ENCODE measurements at places on chromosomes 2 and 18.

DNA sequence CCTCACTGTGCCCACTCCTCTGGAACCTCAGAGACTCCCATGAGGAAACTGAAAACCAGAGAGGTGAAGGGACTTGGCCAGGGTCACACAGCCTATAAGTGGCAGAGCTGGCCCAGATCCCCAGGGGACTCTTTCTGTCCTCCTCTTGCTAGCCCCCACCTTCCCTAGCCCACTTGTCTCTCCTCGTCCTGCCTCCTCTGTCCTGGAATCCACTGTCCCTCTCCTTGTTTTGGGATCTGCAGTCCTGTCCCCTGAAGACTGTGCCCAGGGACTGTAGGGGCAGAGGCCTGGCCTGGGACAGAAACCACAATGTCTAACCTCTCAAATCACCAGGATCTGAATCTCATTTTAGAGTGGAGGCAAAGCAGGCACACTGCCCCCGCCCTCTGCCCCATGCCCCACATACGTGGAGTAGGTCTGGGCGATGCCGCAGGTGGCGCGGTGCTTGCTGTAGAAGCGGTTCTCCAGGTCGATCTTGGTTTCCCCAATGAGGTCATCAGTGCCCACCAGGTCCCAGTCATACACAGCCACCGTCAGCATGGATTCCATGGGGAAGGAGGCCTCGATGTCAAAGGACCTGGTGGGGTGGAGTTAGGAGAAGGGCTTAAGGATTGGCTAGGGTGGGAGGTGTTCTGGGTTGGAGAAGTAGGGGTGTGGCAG, 12.5 kb downstream of the OTOF start:
- DNase-seq: no peak

DNA sequence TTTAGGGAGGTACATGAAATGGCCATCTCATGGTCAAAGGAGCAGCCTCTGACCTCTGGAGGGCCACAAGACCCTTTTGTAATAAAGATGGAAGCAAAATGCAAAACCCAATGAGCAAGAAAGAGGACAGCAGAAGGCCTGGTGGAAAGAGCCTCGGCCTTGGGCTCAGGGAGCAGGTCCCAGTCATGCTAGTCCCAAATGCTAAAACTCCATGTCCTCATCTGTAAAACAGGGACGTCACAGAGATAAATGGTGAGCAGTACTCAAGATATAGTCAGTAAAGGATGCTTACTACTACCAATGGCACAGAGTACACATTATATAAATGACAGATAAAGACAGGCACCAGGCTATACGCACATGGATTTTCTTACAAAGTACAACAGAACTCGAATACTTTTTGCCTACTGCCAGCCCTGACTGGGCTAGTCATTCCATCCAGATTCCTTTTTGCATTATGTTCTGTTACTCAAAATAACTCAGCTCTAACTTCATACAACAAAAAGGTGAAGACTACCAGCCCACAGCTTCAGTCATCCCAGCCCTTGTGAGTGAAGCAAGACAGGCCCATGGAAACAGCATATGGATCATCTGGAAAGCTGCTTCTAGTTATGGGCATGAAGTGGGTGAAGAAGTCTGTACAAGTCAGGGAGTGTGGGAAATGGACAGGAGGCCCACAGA, 64.9 kb upstream of the TFCP2L1 start:
- no peak for DNase-seq

GRCh38 chr2:72673279-72673678, 152.6 kb downstream of the EXOC6B start:
- DNase-seq: no peak

DNA sequence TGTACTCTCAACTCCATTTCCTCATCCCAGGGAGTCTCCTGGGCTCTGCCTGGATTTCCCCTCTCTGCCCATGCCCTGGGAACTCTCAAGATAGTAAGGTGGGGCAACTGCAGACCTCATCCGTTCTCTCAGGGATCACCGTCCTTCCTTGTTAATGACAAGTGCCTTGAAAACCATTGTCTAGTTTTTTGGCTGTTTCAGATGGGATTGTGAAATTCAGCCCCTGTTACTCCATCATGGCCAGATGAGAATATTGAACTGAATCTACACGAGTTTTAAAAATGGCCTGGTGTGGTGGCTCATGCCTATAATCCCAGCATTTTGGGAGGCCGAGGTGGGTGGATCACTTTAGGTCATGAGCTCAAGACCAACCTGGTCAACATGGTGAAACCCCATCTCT, 665 bp upstream of the HRH4 start:
- no peak for DNase-seq

DNA sequence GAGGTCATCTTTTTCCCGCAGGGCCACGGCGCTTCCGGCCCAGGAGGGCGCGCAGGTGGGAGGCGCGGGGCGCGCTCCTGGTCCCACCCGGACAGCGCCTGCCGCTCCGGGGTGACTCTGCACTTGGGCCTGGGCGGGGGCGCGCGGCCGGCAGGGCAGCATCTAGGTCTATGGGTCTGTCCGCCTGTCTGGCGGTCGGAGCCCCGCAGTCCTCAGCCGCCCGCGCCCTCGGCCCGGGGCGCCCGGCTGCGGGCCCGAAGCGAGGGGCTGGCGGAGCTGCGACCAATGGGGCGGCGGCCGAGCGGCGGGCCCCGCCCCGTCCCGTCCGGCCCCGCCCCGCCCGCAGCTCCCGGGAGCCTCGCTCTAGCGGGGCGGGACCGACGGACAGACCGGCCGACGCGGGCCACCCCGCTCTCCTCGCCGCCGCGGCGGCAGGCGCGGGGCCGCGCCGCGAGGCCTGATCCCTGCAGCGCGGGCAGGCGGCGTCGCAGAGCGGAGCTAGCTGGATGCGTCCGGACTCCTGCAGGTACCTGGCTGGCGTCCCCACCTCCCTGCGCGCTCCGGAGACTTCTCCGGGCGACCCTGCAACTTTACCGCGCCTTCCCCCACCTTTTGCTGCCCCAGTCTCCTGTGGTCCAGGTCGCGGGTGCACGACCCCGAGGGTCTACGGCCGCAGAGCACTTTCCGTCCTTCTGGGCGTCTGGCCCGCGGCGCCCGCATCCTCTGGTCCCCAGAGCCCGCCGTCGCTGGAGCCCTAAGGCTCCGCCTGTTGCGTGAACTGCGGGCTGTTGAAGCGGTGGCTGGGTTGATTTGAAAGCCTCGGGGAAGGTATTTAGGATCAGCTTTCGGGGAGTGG, at the start of gene KCNS3:
KCNS3 (plus strand) TSS at position 387 of the 856 bp plus-strand sequence. CDS start 52,342 bp downstream, outside the sequence.
- DNase-seq: peak; percentile 79

DNA sequence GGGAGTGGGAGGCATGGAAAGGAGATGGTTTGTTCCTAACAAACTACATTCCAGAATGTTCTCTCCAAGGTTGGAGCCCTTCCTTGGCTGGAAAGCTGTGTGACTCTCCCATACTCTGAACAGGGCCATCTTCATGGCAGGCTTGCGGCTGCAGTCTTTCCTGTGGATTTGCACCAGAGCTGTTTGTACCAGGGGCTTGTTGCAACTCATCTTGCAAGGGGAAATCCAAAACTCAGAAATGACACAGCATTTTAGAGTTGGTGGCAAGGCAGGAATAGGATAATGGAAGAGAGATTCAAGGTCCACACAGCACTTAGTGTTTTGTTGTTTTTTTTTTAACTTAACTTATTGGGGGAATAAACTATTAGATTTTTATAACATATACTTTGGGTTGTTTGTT, 73.7 kb upstream of the ZNF516 start:
- no peak for DNase-seq

DNA sequence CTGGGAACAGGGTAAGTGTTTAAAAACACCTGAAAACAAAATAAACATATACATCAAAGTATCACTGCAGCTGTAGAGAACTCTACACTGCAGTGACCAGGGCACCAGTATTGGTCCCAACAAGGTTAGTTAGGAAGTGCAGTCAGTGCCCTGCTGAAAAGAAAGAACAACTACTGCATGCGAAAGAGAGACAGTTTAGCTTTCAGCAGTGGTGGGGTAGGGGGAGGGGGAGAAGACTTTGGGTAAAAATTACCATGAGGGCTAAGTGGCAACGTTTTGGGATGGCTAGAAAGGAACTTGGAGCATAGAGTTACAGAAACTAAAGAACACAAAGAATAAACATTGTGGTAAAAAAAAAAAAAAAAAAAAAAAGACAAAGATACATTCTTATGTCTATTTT, 112.1 kb downstream of the UPP2 start:
- no peak for DNase-seq

- no peak for DNase-seq
Measured at GRCh38 chr2:233107831-233108300, 47.7 kb downstream of the INPP5D start.

- DNase-seq: no peak
Measured at GRCh38 chr2:86138736-86139625, 32.9 kb downstream of the PTCD3 start.

GRCh38 chr2:148989882-148990493, 48.5 kb upstream of the LYPD6B start:
- peak; percentile 87 for DNase-seq

- no peak for DNase-seq
Measured at GRCh38 chr2:231201475-231201814, 3.0 kb downstream of the ARMC9 start.

GRCh38 chr2:6449343-6449742, 416.4 kb downstream of the CMPK2 start:
- peak; percentile 74 for DNase-seq

DNA sequence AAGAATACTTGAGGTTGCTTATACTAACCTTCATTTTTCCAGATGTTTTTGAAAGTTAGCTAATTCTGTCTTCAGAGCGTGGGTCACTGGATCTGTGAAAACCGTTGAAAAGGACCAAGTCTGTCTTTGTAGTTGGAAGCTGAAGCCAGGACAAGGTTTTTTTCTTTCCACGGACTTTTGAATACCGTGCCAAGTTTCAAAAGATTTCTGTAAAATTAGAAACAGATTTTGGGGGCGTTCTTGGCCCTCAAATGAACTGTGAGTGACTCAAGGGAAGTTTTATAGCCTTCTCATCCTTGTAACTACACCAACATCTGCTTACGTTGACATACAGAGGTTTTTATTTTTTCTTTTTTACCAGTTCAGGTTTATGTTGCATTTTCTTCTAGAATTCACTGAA, at the start of gene FAP:
FAP (minus strand) TSS at position 152 of the 400 bp plus-strand sequence; CDS start at position 34, 118 bp downstream.
- peak; percentile 82 for DNase-seq

DNA sequence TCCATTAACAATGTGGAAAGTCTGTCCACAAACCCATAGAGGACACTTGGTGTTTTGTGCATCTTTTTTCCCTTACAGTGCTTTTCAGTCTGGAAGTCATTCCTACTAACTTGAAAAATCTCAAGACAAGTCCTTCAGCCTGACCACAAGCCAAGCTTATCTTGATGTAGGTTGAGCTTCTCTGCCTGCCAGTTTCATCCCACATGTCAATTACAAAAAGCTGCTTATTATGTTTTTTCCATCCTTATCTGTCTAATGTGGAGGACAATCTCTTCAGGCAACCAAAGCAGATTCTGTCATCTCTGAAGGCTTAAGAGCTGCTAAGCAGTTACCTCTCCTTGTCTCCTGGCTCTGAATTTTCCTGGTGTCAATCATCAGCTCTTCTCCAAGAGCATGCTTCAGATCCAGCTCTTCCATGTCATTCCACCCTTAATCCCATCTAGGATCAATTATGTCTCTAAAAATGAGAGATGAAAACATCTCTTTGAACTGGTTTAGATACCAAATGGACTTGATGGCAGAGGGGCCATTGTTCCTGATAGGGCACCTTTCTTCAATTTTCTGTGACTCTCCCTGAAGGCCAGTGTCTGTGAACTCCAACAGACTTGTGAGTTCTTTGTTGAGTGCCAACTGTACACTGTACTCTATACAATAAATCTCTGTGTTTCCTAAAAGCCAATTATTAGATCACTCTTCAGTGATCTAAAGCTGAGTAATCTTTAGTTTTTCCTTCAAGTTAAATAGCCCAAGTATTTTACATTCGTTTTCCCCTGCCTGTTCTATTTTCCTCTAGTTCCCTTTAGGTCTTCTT, 208.6 kb downstream of the RBM43 start:
- no peak for DNase-seq

DNA sequence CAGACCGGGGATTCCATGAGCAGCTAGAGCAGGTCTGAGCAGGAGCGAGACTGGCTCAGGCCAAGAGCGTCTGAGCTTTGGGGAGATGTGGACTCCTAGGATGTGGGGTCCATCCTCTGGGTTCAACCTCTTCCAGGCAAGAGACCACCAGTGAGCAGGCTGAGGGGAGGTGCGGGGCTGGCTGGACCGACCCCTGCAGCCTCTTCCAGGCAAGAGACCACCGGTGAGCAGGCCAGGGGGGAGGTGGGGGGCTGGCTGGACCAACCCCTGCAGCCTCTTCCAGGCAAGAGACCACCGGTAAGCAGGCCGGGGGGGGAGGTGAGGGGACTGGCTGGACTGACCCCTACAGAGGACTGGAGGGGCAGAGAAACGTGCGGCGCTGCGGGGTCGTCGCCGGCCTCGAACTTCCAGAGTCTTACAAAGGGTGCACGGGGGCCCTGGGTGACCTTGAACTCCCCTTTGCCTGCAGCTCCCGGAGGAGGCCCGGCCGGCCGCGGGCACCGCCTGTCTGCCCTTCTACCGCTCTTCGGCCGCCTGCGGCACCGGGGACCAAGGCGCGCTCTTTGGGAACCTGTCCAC, 63.4 kb downstream of the TPO start:
- DNase-seq: no peak

DNA sequence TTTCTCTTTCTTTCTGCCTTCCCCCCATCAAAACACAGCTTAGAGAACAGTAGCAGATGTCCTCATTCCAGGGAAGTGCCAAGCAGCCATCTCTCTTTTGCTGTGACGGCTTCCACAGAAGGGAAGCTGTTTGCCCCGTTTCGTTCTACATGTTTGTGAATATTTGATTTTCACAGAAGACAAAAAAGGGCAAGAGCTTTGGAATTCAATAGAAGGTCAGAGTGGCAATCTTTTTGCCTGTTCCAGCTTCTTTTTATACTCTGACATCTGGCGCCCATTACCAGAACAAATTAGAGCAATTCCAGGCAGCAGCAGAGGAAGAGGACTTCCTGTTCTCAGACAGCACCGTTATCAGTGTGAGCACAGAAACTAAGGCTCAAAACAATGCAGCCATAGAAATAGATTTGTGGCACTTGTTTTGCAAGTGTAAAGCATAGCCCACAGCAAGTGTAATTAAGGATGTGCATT, 79.0 kb upstream of the CDH19 start:
- DNase-seq: peak; percentile 46

- no peak for DNase-seq
Measured at GRCh38 chr2:232457121-232458011, 1.4 kb downstream of the ALPI start.

DNA sequence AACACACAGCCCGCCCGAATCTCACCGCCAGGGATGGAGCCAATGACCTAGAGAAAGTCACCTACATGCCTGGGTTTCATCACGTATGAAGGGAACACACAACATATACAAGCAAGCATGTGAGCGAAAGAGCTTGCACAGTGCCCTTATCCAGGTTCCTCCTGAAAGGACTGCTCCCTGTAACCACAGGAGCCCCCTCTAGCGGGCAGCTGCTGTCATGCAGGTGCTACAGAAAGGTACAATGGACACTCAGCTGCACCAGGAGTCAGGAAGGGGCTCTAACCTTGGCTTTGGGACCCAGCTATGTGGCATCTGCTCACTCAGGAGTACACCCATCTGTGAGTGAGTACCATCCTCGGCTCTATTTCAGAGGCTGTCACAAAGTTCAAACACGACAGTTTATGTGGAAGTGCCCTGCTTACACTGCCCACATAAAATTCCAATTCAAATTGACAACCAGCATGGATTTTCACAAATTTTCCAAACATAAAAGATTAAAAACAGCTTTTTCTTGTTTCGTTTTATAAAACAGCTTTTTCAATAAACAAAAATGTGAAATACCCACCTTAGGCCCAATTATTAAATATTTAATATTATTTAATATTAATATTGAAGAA, 3.5 kb downstream of the NDUFA10 start:
- DNase-seq: peak; percentile 78
